Lung (tissue), 17 donors: ENCODE measurements at places on chromosomes 6 and 20.
A peak's percentile ranks its signal among the peaks of the same experiment; 100 is the strongest.

GRCh38 chr6:170125456-170126300 is 165.2 kb downstream of the DLL1 start:
- DNase-seq = peak; percentile 11

DNA sequence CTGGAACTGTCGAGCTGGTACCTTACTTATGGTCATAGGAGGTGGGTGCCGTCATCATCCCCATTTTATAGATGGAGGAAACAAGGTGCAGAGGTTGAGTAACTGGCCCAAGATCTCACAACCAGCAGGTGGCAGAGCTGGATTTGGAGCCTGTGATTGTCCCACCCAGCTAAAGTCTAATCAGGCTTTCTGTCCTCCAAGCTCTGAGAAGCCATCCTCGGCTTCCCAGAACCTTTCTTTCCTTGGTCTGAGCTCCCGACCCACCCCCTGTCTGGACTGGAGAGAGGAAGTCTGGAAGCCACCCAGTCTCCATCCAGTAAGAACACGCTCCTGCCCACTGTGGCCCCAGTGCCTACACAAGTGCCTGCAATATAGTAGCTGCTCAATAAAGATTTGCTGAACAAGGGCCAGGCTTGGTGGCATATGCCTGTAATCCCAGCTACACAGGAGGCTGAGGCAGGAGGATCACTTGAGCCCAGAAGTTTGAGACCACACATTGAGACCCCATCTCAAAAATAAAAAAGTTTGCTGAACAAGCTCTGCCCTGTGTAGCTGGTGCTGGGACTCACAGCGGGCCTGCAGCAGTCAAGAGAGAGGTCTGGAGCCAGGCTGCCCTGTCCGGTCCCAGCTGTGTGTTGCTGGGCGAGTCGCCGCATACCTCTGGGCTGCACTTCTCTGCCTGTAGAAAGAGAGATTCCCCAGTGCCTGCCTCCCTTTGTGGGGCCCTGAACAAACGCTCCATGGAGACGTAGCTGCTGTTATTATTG is 32.5 kb upstream of the DLGAP4 start:
- no peak for DNase-seq

- no peak for DNase-seq
Measured at GRCh38 chr6:33689879-33690278, 21.6 kb downstream of the UQCC2 start.

DNA sequence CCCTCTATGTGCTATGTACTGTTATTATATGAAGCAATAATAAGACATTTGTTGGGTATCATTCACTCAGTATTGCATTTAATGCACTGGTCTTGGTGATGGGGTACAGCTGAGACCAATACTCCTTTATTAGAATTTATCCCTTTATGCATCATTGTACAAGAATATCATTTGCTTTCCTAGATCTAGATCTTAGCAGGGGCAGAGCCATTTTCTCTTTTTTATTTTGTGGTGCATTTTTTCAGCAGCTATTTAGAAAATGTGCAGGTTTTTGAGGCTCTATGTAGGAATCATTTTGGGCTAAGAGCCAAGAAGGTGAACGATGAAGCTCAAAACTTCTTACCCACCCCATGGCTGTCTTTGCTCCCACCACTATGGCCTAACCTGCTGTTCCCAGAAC is 114.2 kb downstream of the OR2B2 start:
- no peak for DNase-seq

DNA sequence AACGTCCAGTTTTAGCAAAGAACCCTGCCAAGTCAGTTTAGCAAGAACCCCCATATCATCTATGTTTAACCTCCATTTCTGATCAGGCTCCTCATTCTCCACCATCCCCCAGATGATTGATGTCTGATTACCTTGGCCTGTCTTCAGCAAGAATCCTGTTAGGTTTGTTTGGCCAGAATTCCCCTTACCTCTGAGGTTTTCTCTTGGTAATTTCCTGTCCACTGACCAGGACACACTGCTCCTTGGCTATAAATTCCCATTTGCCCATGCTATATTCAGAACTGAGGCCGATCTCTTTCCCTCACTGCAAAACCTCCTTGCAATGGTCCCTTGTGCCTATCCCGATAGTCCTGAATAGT is 27.0 kb downstream of the ZNF311 start:
- DNase-seq = no peak

DNA sequence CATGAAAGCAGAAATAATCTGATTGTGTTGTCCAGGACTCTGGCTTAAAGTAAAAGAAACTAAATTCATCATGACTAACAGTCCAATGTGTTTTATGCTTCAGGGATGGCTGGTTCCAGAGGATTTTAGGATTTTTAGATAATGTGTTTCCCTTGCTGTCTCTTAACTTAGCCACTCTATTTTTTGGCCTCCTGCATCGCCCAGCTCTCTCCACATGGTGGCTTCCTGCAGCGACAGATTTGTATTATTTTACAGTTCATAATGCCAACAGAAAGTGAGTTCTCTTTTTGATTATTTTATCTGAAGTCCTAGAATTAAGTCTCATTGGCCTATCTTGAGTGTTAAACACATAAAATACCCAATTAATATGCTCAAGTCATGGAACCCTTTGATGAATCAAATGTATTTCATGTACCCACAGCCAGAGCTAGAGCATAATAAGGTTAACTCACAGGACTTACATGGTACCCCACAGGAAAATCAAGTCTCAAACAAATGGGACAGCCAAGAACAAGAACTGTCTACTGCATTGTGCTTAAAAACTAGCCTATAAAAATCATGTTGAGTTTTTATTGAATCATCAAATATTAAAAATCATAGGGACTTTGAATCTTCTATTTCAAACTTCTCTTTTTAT is 582.5 kb downstream of the DOK5 start:
- DNase-seq = peak; percentile 17

DNA sequence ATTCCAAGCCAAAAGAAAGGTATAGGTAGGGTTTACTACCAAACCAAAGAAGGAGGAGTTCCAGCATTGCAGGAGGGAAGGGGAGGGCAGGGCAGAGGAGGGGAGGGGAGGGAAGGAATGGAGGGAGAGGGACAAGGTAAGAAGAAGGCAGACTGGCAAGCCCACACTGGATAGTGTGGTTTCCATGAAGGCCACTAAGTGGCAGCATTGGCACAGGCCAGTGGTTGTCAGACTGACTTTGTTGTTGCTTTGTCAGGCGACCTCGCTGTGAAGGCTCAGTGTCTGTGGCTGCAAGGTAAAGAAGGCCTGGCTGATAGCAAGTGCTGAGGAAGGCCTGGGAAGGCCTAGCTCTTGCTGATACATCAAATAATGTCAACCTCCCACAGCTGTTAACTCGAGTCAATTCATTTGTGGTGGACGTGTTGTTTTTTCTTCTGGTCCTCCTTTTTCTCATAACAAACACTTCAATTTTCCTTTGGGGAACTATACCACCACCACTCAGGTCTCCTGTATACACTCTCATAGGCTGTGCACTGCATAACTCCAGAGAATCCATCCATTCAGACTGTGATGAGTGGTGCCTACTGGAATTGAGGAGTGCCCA is 7.7 kb upstream of the ZNF334 start:
- peak; percentile 34 for DNase-seq

DNA sequence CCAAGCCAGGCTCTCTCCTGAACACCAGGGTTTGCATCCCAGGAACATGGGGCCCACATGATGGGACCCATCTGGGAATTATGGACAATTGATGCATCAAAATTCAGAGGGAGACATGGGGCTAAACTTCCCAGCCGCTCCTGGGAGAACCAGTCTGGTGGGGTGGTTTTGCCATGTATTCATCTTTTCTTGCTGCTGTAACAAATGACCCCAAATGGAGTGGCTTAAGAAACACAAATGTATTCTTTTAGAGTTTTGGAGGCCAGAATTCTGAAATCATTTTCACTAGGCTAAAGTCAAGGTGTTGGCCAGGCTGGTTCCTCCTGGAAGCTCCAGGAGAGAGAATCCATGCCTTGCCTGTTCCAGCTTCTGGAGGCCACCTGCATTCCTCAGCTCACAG is 6.5 kb downstream of the SLC13A3 start:
- DNase-seq = no peak

GRCh38 chr20:47489448-47489872 is 12.2 kb upstream of the NCOA3 start:
- DNase-seq = no peak

DNA sequence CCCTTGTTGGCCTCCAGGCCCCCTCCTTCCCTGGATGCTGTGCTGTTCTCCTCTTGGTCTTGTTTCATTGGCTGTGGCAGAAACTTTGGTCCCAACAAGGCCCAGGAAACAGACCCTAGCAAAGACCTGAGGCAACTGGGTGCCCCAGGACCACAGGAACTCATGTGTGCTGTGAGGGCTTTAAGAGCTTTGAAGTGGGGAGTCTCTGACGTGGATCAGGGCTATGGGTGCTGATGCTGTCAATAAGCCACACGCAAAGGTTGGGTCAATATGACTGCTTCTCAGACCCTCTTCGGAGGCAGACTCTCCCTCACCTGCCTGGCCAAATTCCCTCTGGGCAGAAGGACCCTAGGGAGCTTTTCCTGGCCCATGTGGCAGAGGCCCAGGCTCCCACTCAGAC is 91.5 kb upstream of the MLN start:
- DNase-seq = no peak

- DNase-seq = no peak
Measured at GRCh38 chr6:33794910-33795623, 6.1 kb upstream of the LEMD2 start.

DNA sequence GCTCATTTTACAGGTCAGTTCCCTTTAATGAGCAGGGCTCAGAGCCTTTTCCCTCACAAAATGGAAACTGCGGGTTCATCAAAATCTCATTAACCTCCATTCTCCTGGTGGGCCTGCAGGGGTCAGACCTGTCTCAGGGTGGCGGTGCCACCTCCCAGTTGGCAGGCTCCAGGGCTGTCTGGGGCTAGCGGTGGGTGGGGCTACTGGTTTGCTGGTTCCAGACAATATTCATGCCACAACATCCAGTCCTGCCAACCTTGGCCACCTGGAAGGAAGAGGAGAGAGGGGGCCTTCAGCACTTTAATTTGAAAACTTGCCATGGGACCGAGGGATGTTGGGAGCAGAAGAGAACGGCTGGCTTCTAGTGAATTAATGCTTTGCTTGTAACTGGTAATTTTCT is 41.9 kb upstream of the CTNNBL1 start:
- peak; percentile 20 for DNase-seq

- no peak for DNase-seq
Measured at GRCh38 chr6:81138236-81138635, 614.2 kb downstream of the TENT5A start.

GRCh38 chr20:37878835-37879599 is 23.9 kb upstream of the VSTM2L start:
- DNase-seq = no peak

DNA sequence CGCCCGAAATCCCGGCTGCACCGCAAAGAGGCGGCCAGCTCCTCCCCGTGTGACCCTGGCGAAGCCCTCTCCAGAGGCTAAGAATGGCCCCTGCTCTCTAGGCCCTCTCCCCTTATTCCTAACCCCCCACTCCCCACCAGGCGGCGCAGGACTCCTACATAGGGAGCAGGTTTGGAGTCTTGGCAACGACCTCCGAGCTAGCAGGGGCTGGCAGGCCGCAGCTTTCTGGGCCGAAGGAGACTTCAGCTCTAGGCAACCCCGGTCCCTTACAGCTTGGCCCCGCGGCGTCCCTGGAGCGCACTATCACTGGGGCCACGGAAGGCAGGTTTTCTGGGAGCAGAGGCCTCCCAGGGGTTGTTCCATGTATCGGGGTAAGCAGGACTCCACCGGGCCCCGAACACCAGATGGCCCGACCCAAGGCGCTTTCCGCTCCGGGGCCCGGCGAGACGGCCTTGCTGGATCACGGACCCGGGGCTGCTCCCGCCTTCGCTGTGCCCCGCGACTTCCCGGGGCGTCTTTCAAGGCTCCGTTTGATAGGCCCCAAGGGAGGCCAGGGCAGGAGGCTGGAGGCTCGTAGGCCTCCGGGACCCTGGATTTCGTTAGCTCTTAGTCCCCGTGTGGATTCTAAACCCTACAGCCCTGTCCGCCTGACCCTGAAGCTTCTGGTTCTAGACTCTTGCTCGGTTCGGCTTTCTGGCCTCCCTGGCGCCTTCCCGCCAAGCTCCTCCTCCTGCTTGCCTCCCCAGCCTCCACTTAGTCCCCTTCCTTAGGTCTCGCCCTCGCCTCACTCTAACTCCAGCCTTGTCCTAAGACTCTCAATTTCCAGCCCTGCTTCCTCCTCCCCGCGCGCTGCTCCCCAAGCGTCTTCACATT is 1.9 kb downstream of the SLC32A1 start:
- DNase-seq = peak; percentile 65

DNA sequence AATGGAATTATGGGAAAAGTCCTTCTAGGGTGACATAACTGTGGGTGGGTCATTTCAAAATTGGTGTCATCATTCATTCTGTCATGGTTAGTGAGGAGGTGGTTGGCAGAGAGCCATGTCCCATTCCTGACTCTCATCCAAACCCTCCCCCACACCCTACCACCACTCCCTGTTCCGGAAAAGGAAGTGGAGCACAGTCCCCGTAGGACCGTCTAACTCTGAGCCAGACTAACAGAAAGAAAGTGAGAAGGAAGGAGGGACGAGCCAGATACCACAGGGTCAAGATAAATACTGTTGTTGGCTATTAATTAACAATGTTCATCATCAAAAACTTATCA is 4.8 kb downstream of the TRIM10 start:
- peak; percentile 10 for DNase-seq

DNA sequence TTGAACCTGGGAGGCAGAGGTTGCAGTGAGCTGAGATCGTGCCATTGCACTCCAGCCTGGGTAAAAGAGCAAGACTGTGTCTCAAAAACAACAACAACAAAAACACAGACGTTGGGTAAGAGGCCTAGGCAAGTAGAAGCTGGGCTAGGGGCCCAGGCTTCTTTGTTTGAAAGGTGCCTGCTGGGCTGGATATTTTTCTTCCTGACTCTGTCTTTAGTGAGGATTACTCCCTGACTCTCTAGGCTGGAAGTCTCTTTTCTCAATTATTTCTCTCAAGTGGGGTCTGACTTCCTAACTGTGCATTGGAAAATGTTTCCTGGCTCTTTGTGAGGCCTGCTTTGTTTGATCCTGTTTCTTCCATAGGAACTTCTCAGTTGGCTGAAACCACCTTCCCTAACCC is 76.5 kb upstream of the DTNBP1 start:
- no peak for DNase-seq

DNA sequence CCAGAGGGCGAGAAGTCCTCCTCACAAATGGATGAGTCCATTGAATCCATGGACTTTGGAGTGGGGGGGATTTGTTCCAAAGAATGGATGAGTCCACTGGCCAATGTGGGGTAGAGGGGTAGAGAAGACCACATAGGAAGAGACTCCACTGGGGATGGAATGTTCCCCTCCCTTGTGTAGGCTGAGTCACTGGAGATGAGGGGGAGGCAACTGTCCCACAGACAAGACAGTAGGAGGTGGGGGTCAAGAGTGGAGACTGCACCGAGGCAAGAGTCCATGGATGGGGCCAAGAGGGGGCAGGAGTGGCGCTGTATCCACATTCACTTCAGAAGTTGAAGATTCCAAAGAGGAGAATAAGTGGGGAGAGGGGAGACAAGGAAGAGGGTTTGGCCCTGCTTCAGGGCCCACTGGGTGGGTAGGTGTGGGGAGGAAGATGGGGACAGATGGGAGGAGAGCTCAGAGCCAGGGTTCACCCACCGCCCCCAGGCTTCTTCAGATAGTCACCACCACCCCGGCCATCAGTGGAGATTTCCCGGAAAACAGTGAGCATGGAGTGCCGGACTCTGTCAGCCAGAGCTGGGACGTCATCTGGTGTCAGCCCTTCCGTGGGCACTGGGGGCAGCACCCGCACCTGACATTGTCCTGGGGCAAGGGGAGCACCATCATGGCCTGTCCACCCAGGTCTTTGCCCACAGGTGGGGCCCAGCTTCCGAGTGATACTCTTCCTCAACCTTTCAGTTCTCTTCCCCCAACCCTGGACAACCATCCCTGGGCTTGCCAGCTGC is 4.6 kb downstream of the EGFL8 start:
- DNase-seq = no peak

- DNase-seq = no peak
Measured at GRCh38 chr6:79152269-79152737, 74.2 kb upstream of the PHIP start.

GRCh38 chr6:156776470-156776839 is 723 bp upstream of the ARID1B start:
- peak; percentile 47 for DNase-seq
